ENCODE measurements at places on chromosomes 4 and X.

GRCh38 chr4:77959566-77960338, 97.1 kb downstream of the MRPL1 start:
- peak; percentile 72 for DNase-seq

DNA sequence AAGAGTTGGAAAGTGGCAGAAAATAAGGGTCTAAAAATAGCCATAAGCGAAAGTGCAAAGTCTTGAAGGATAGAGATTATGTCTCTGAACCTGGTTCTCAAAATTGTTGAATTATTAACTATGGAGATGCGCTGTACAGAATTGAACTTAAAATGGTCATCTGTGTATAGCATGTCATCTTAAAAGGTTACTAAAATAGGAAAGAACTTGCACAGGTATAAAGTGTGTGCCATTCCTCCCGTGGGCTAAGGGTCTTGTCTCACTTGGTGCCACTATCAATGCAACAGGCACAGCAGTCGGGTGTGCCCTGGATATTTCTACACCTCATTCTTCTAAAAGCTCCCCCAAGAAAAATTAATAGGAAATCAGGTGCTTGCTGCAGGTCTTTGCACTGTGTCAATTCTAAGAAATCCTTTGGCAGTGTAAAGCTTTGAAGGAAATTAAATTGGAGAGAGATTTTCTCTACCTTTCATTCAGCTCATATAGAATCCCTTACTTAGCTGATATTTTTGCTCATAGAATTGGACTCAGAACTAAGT, 2.4 kb downstream of the SORBS2 start:
- DNase-seq = no peak

- no peak for DNase-seq
Observed at GRCh38 chr4:3082925-3083515, 8.5 kb downstream of the HTT start.

GRCh38 chrX:39409246-39409917, 608.1 kb downstream of the MID1IP1 start:
- no peak for DNase-seq

DNA sequence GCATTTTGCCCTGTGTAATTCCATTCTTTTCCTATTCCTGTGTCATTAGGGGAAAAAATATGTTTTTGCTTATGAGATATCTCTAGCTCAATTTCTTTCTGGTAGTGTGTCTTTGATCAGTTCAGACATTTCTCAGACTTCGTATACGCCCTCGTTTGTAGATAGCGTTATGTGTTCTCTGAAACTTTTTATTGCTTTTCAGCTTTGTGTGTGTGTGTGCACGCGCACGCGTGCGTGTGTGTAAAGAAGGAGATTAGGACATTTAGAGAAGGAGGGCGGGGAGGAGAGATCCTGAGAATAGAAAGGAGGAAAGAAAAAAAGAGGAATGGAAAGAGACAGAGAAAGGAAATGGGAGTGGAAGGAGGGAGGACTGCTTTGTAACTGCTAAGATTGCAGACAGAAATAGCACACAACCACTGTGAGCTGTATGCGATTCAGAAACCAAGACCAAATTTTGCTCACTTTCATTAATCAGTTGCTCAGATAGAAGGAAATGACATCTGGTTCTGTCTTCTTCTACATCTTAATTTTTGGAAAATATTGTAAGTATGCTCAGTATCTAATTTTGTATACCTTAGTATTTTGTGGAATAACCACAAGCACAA, at the start of gene RXFP1:
RXFP1 (plus strand) TSS at position 399 of the 605 bp plus-strand sequence; CDS start at position 494, 95 bp downstream.
- DNase-seq = no peak

DNA sequence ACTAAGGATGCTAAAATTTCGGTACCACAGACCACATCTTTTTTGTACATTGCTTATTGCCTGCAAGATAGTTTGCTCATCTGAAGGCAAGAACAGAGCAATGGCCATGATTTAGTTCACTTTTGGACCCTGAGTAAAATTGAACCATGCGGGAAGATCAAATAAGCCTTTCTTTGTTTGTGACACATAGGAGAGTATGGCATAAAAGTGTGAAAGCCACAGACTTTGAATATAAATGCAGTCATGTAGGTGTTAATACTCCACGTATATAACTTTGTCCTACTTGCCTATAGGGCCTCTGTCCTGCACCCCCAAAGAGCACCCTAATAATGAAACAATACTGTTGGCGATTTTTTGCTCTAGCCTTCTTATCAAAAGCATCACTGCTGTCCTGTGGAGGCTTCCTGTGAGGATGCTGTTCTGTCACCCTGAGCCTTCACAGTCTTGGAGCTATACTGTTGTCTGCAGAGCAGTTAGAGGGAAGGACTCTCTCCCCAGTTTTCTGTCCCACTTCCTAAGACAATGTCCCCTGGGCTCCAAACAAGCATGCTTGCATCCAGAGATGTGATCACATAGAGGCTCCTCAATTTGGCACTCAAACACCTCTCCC, 10.2 kb upstream of the CXCL13 start:
- DNase-seq = no peak

DNA sequence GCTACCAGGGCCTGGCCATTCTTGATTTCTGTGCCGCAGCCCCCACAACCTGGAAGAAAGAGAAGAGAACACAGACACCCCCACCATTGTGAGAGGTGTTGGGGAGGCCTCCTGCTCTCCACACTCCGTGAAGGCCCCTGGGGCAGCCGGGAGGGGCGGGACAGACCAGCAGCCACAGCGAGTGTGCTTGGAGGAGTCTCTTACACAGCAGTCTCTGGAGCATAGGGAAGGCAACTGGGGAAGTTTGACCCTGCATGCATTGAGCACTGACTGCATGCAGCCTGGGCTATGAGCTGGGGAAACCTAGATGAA, 77.9 kb downstream of the ABLIM2 start:
- no peak for DNase-seq

DNA sequence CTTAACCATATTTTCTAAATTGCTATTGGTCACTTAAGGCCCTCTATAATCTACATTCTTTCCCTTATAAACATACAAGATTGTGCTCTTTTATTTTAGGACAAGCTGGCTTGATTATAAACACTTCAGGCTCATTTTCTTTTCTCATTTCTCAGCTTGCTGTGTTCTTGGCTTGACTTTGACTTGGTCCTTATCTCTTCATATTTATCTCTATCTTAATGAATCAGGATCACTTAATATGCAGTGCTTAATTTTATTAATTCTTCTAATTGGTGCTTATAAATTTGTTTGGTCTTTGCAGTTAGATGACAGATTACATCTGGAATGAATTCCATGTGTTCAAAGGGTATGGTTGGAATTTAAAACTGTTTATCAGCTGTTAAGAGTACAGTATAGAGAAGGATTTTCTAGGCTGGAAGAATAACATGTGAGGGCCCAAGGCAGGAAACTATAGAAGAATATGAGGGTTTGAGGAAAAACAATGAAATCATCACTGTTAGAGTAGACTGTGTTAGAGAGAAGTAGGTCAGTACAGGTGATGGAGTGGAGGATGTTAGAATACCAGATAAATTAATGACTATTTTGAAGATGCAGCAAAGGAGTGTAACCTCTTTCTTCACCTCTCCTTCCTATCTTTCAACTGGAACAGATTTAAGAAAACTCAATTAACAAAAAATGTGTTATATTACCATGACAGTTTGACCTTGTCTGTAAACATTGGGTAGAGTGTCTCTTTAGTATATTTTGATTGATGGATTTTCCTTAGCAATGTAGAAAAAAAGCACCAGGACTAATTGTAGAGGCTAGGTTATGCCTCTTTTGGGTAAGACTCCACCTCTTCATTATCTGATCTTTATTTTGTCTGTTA, 169.6 kb downstream of the RAPGEF2 start:
- DNase-seq = no peak

DNA sequence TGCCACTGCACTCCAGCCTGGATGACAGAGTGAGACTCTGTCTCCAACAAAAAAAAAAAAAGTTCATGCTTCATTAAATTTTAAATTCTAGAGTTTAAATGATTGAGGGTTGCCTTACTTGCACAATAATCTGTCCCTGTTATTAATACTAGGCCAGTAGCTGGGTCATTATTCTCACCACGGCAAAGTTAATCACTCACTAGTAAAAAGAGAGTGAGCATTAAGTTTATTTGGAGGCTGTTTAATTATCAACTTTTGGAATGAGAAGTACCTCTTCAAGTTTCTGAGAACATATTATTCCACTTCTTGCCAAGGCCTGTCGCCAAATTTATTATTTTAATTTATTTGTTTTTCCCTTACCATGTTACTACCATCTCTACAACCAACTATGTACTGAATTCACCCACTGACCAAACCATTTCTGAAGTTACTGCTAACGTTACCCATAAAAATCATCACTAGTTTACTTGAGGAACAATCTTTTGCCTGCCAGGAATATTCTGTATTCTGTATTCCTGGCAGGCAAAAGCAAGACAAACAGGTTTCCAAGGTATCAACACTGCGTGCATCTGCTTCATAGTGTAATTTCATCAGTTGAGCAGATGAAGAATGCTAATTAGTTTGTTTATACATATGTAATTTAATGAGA, 26.5 kb downstream of the GUCY1A1 start:
- no peak for DNase-seq

DNA sequence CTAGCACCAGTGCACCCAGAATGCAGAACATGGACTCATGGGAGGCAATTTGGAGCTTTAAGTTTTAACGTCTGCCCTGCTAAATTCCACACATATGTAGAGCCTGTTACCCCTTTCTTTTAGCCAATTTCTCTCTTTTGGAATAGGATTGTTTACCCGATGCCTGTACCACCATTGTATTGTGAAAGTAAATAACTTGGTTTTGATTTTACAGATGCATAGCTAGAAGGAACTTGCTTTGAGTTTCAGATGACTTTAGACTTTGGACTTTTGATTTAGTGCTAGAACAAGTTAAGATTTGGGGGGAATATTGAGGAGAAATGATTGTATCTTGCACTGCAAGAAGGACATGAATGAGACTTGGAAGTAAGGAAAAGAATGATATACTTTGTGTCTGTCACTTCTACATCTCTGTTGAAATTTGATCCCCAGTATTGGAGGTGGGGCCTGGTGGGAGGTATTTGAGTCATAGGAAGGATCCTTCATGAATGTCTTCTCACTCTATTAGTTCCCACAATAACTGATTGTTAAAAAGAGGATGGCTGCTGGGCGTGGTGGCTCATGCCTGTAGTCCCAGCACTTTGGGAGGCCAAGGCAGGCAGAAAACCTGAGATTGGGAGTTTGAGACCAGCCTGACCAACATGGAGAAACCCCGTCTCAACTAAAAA, 794.8 kb upstream of the LCORL start:
- DNase-seq = no peak

GRCh38 chrX:55778322-55778721, 60.8 kb downstream of the RRAGB start:
- no peak for DNase-seq

GRCh38 chr4:153577053-153577452, 107.0 kb upstream of the TLR2 start:
- no peak for DNase-seq

DNA sequence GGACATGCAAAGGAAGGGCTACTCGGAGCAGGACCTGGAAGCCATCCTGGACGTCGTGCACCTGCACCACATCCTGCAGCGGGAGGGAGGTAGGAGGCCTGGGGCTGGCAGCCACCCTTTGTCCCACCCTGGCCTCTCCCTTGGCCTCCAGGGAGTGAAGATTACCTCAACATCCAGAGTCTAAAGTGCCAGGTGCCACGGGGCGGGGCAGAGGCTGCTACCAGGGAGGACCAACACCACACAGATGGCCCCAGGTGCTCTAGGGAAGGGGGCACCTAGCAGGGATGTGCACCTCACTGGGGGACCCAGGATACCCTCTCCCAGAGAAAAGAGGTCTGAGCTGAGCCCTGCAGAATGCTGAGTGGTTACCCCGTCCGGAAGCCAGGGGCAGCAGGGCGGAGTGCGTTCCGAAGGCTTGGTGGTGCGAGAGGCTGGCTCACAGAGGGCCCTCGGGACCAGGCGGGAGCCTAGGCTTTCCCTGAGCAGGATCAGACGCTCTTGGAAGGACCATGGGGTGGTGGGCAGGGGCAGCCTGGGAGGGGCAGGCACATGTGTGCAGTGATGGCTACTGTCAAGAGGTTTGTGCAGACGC, 16.1 kb downstream of the ABCD1 start:
- no peak for DNase-seq

- DNase-seq = no peak
Observed at GRCh38 chr4:146638786-146639505, at the start of gene POU4F2. Gene POU4F2, plus strand, starts transcription at chr4:146638893. Its CDS starts 248 bp downstream, at chr4:146639141.

DNA sequence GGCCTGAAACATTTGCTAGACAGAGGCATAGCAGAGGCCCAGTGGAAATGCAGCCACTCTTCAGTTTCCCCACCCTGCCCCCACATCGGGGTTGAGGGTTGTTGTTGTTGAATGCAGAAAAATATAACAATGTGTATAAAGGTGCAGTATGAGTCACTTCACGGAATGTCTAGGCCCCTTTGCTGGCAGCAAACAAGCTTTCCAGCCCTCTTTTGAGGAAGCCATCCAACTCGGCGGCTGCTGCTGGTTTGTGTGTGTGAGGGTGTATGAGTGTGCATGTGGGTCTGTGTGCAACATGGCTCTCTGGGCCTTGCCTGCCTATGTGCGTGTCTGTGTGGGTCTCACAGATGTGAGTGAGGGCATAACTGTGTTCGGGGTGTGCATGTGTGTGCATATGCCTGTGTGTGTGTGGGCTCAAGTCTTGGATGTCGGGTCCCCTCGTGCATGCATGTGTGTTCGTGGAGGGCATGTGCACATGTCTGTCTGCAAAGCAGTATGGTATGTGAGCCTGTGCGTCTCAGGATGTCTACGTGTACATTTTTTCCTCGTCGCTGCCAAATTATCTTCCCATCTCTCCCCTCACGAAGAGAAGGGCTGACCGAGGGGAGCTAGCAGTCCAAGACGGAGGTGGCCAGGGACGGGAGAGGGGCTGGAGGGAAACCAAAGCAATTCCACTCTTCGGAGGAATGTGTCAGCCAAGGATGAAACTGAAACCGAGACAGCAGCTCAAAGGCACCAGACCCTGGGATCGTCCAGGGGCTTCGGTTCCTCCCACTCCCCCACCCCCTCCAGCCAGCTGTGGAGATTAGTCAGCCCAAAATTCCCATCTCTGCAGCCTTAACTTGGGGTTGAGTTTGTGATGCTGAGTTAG, 8.4 kb upstream of the ELF4 start:
- DNase-seq = no peak

DNA sequence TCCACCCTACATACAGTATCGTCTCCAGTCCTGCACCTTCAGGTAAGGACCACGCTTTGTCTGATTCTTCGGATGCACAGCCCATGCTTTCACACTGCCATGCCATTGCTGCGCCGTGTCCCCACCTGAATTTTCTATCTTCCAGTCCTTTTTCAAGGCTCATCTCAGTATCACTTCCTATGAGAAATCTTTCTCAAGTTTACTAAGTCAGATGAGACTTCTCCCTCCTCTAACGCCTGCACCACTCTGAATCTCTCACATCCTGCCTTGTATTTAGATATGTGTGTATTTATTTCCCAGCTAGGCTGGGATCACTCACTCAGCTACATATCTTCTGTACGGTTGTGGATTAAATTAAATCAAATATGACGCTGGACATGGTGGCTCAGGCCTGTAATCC, 116.8 kb downstream of the SMIM20 start:
- no peak for DNase-seq

- DNase-seq = no peak
Observed at GRCh38 chr4:55979562-55979961, 30.8 kb downstream of the CEP135 start.

DNA sequence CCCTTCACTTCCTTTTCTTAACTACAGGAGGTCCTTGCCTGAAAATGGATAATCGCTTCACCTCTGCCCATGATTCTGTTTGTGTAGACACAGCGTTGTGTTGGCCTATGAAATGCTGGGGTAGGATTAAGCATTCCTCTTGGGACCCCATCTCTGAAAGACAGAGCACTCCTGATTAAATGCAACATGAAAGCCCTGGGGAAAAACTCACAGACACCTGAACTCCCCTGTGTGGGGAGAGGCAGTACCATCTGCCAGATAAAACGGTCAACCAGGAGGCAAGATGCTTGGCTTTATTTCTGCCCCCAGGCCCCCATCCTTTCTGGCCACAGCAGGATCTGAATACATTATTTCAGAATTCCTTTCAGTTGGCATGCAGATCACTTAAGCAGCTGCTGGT, 1.9 kb downstream of the LGI2 start:
- DNase-seq = no peak

All from Kasumi-1 (cell line).